ENCODE measurements at places on chromosomes 6 and 20. TPM values are rescaled to one million over a fixed set of nuclear protein-coding genes. Genes with fewer than 3 reads are reported as not detected.

The PPP1R3G gene
- polyA plus RNA-seq = 5.1 TPM

The BMP2 gene
- polyA plus RNA-seq = 14.1 TPM

The CALHM4 gene
- not detected for polyA plus RNA-seq

The PACRG gene
- polyA plus RNA-seq = 2.2 TPM

The RAB44 gene
- polyA plus RNA-seq = 0.68 TPM

The NKAPL gene
- 4.4 TPM for polyA plus RNA-seq

The RFX6 gene
- polyA plus RNA-seq = 0.06 TPM

The KAT14 gene
- polyA plus RNA-seq = 12.0 TPM

The BPIFB1 gene
- polyA plus RNA-seq = not detected

The TRIM31 gene
- polyA plus RNA-seq = 9.6 TPM

The PRSS35 gene
- polyA plus RNA-seq = 1.3 TPM

The RNGTT gene
- polyA plus RNA-seq = 6.8 TPM

DNA sequence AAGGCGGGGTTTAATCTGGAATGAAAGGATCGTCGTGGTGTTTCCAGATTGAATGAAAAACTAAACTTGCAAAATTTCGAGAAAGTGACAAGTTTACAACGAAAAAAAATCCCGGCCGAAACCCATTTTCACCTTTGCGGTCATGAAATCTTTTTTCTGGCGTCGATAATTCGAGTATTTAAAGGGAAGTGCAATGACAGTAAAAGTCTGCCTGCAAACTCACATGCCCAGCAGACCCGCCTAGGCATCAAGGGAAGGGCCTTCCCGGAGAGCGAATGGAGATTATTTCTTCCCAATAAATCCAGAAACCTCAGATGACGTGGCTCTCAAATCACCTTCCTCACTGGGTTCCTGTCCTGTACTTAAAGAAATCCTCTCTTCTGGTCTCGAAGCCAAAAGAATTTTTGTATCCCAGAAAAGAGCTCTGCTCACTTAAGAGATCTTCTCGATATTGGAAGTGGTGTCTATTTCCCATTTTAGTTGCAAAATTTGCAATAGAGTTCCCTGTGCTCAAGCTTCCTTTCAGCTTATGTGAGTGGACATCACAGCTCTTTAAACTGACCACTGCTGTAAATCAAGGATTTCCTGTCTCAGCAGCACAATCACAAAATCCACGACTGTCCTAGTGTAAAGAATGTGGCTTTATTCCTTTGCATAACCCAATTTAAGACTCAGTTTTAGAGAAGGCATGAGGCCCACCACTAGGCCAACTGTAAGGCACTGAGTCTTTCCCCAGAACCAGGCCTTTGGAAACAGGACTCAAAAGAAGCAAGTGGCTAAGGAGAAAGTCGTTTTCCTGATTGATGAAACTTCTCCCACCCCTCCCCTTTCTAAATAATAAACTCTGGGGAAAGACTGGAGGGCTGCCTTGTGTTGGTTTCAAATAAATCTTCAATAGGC lies 3.9 kb downstream of the OLIG3 start:
- no peak for DNase-seq

GRCh38 chr20:2778602-2779321 lies 21.7 kb downstream of the CPXM1 start:
- DNase-seq = no peak

DNA sequence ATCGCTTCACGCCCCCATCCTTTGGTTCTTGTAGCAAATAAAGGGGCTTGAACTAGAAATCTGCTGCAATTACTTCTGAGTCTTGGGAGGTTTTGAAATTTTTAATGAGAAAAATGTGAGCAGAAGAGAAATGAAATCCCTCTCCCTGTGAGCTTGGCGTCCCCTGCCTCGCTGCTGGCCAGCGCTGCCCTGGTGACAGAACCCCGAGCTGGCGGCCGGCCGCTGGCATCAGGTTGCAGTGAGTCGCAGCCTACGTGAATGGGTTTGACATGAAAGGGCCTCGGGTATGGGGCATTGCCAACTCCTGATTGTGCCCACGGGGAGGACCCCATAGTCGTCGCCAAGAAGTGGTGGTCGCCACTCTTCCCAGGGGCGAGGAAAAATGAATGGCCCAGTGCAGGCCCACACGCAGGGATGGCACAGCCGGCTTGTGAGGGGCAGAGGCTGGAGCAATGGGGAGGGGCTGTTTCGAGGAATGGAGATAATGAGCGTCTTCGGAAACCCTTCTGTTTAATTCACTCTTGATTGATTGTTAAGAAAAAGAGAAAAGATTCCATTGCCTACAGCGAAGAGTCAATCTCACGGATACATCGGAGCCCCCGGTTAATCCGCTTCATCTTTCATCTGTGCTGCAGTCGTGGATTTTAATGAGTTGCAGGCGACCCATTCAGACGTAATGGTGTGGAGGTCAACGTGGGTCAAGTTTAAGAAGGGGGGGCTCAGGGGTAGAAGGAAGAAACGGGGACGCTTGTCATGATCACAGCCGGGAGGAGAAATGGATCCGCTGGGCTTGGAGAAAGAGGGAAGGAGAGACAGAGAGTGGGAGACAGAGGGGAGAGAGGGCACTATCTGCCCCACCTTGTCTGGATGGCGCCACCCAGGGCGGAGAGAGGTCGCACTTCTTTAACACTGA lies 380.1 kb downstream of the THBS2 start:
- no peak for DNase-seq

- DNase-seq = no peak
Measured at GRCh38 chr6:7285416-7285815, 27.6 kb downstream of the SSR1 start.

- DNase-seq = no peak
Measured at GRCh38 chr6:71544028-71544427, 255.4 kb downstream of the OGFRL1 start.

DNA sequence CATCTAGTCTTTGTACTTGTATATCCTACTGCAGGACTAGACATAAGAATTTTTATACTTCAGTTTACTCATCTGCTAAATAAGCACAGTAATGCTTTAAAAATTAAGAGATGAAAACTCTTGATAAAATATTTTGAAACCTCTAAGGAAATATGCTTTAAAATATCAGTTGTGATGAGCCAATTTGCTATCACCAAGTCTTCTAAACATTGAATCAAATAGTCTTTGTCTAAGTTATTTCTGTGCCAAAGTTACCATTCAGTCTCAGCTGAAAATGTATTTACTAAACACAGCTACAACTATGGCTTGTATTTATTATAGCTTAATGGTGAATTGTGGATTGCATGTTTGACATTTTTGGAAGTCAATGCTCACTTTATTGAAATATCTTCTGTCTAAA lies 46.2 kb upstream of the RFPL4B start:
- no peak for DNase-seq

DNA sequence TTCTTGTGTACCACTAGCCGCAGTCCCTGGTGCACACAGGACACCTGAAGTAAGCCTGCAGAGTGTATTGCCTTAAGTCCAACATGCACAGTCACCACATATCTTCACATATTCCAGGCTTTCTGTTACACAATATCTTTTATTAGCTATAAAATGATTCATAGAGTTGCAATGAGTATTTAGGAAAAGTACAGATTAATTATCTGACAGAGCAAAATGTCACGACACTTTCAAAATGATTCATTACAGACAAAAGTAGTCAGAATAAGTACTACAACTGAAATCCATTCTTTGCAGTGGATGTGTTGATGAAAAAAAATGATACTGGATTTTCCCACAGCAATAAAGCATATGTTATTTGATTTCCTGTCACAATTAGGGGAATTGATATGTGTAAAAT lies 199.5 kb upstream of the ASCC3 start:
- DNase-seq = no peak

DNA sequence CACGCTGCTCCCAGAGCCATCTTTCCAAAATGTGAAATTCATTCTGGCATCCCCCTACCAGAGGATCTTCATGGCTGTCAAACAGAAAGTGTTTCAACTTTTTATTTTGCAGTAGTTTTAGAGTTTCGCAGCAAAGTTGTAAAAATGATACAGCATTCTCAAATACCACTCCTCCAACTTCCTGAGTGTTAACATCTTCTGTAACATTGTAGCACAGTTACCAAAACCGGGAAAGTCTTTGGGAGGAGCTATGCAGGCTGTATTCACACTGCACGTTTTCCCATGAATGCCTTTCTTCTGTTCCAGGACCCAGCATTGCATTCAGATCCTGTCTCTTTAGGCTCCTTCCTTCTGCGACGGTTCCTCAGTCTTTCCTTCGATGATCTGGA lies 30.1 kb downstream of the CDYL start:
- DNase-seq = no peak

DNA sequence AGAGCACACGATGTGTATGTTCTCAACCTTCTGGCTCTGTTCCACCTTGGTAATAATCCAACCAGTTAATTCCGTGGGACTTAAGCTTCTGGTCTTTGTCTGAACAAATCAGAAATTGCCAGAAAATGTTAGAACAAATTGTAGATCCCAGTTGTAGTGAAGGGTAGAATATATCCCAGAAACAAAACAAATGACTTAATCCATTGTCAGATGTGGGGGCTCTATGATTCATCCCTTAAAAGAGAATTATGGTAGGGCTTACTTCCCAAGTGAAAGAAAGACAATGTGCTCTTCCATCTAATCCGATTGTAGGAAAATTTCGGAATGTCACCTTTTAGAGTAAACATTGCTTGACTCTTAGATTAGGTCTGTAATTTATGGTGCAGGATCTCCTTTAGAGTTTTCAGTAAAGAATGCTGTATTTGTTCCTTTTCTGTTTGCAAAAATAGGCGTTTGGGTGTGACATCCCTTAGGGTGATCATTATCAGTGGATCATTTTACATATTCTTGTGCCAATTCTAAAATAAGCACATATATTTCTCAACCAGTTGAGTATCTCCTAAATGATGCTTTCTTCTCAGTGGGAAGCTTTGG lies 234.5 kb upstream of the ZNF217 start:
- DNase-seq = peak; percentile 89

- DNase-seq = no peak
Measured at GRCh38 chr20:31569163-31570020, 35.7 kb upstream of the ID1 start.

GRCh38 chr6:38387971-38388370 lies 251.8 kb downstream of the BTBD9 start:
- peak; percentile 46 for DNase-seq

- DNase-seq = no peak
Measured at GRCh38 chr20:61925555-61926252, 140.0 kb downstream of the TAF4 start.

GRCh38 chr20:49740807-49741206 lies 27.1 kb upstream of the B4GALT5 start:
- DNase-seq = no peak

DNA sequence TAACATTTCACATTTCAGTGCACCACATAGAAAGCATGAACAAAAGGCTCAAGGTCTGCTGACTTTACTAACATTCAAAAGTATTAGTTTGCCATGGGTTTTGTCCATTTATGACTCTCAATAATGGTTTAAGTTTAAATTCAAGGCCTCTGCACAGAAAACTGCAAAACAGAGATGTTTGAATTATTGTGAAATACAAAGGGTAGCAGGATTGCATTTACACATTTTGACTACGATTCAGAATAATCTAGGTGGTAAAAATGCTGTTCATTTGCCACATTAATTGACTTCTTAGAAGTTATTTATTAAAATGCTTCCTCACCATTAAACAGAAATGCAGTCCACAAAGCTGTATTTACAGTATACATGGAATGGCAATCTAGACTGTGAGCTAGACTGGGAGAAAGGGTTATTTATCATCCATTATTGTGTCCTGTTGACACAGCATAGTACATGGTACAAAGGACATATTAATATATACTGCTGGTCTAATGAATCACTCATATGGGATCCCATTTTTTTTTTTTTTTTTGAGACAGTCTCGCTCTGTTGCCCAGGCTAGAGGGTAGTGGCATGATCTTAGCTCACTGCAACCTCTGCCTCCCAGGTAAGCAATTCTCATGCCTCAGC lies 18.0 kb downstream of the USP49 start:
- DNase-seq = no peak

GRCh38 chr6:30619561-30619960 lies 1.9 kb downstream of the MRPS18B start:
- DNase-seq = no peak

- no peak for DNase-seq
Measured at GRCh38 chr6:117870486-117871242, 36.4 kb upstream of the SLC35F1 start.

DNA sequence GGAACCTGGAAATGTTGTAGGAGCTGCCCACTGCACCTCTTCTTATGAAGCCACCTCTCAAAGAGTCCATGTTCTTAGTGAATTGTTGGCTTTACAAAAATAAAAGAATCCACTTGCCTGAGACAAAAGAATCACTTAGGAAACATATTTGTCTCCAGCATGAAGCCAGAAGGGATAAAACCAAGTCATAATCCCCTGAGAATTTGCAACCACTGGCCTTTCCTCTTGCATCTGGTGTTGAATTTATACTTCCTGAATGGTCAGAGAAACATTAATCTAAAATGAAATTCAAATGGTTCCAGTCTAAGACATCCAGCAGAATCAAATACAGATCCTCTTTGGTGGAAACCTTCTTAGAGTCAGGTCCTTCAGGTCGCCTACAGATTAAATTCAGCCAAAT lies 192.5 kb upstream of the ECI2 start:
- DNase-seq = no peak

DNA sequence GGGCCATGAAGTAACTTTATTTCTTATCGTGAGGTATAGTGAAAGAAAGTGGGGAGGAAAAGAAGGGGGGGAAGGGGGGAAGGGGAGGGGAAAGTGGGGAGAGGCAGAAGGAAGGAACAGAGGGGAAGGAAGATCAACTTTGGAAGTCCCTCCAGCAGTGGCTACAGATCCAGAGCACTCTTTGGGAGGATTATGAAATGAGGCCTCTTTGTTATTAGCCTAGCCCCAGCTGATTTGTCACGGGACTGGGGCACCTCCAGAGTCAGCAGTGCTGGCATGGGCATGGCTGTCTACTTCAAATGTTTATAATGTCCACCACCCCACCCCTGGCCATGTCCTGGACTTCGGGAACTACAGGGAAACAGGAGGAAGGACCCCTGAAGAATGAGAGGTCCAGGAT lies 7.6 kb downstream of the MOCS1 start:
- no peak for DNase-seq

DNA sequence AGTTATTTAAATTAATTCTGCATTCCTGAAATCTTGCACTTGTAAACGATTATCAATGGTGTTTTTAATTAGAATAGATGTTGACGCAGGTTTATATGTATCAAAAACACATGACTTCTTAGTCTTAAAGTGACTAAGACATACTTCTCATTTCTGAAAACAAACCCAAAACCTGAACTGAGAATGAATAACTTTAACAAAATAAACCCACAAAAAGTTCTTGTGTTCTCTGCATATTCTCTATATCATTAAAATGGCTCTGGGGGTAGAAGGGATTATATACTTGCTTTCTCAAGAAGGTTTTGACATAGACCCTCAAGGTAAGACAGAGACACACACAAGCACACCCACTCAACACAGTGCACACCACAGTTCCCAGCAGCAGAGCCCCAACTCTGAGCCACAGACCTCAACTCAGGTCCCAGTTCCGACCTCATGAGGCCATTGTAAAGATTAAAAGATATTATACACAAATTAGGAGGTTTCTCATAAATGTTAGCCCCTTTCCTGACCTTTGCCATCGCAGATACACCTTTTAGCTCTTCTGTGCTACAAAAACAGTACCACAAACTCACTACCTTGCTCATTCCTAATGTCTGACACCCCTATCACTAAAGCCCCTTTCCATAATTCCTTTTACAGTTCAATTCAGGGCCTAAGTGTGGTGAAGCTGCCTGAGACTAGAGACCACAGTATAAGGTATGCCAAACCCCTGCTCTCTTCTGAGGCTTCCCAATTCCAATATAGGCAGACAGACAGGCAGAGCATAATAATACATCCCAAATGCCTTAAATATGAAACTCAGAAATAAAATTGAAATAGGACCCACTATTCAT lies 267.8 kb downstream of the PTPRK start:
- DNase-seq = no peak

All from urinary bladder (tissue), 4 donors.